RPMI8226 (cell line): ENCODE measurements at places on chromosomes 11 and 22.

DNA sequence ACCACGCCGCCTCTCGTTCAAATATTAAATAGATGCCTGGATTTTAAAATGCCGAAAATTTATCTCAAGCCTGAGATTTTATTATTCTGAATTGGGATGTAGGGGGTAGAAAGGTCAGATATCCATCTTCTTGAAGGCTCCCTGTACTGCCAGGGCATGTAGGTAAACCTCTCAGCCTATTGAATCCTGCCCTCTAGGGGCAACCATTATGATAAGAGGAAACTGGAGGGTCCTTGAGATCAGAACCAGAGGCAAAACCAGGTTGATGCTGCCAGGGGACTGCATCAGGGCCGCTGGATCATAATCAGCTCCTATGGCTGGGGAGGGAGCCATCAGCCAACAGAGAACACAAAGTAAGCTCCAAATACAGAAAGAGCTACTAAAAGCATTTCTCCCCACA lies 92.4 kb downstream of the KCNC1 start:
- DNase-seq, result no peak

DNA sequence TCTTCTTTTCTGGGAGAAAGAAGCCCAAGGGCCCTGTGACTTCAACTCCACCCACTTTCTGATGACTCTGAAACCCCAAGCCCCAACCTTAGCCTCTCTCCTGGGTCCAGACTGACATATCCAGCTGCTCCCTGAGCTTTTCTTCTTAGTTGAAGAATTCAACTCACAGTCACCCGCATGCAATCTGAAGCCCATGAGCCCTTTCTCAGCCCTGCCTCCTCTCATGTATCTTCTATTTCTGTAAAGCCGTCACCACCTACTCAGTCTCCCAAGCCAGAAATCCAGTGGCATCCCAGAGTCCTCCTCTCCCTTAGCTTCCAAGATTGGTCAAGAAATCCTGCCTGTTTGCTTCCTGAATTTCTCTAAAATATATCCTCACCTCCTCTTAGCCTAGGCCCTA lies 7.1 kb upstream of the TMA7B start:
- no peak for DNase-seq

DNA sequence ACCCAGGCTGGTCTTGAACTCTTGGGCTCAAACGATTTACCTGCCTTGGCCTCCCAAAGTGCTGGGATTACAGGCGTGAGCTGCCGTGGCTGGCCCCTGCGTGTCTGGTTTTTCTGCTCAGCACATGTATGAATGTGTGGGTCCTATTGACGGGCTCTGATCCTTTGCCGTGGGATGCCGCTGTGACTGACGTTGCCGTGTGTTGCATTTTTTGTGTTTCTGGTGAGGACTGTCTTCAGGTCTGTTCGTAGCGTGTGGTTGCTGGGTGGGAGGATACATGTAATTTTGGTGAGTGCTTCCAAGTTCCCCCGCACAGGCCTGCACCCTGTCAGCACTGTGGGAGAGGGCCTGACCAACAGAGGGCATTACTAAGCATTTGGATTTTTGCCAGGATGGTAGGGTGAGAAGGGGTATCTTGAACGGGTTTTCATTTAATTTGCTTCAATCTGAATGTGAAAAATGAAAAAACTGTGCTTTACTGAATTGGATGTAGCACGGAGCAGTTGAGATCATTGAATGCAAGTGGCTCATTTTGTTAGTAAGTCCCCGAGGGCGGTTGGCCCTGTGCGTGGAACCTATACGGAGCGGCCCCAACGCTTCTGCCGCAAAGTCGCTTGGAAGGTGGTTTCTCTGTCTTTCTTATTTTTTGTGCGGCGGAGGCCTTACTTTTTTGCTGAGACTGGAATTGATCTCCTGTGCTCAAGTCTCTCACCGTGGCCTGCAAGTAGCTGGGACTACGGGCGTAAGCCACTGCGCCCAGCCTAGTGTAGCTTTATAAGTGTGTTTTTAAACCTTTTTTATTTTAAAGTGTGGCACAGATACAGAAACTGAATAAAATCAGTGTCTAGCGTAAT lies 8.2 kb downstream of the ZBED4 start:
- no peak for DNase-seq

DNA sequence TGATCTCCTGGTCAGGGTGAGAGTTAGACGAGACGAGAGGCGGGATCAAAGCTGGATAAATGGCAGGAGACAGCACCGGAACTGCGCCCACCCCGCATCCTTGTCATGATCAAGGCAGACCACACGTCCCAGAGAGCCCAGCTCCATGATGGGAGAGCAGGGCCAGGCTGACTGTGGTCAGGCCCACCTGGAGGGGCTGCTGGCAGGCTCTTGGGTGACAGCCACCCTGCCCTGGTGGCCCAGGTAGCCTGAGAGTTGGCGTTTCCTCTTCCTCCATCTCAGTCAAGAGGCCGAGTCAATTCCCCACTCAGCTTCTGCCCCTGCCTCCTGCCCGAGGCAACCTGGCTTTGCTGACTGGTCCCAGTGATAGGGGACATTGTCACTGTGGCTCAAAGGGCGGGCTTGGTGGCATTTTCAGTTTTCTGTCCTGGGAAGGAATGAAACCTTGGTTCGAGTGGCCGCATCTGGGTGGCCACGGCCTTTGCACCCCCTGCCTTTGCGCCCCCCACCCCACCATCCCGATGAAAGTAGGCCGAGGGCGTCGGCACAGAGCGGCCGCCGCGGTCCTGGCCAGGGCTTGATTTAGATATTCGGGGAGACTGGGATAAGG lies 60.8 kb upstream of the PPARA start:
- no peak for DNase-seq

GRCh38 chr22:42797011-42797410 lies 60.1 kb downstream of the ARFGAP3 start:
- DNase-seq, result no peak

DNA sequence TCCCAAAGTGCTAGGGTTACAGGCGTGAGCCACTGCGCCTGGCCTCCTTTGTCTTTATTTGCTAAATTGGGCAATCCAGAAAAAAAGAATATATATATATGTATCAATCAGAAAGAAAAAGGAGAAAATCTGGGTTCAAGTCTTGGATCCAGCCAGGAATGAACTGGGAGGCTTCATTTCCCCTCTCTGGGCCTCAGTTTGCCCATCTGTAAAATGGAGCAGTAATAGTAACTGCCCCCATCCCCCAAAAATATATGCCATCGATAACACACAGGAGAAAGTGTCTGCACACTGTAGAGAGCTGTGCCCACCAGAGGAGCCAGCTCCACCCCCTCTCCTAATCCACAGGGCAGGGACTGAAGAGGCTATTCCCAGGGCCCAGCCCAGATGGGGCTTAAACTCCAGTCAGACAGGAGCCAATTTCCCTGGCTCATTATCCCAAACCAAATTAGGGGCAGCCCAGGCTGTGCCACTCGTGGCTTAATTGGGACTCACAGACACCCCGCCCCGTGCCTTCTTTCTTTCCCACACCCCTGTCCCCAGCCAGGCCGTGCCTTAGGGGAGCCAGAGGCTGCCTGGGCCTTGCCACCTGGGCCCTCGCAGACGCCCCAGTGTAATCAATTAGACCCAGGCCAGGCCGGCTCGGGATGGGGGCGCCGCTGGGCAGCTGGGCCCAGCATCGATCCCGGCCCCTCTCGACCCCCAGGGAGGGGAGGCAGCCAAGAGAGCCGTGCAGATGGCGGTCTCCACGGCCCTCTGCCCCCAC lies 171.5 kb downstream of the MN1 start:
- DNase-seq, result no peak

DNA sequence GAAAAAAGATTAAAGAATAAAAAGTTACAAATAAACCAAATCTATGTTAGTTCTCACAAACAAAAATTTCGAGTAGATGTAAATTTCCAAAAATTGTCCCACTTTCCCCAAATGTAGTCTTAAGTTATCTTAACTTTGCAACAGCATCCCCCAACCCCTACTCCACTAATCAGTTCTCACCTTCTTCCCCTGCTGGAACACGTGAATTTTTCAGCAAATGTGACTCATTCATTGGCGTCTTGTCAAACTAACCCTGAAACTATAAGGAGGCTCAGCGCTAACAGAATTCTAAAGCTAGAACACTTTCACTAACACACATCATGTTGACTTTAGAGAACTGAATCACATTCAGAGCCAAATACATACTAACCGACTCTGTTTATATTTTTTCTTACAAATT lies 46.1 kb downstream of the PHF21A start:
- peak; percentile 23 for DNase-seq

DNA sequence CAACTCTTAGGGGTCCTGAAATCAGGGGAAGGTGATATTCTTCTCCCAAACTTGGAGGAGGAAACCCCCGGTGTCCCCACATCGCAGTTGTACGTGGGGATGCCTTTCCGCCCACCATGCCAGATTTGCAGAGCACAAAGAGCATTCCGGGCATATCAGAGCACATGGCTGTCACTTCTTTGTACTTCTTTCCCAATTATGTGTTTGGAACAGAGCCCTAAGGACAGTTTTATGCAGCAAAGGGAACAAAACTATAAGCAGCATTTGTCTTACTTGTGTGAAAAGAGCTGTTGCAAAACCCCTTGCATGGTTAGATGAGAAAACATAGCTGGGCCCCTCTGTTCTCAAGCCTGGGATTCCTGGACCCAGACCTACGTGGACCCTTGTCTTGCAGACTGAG lies 41.2 kb downstream of the NTM start:
- DNase-seq, result no peak
